ENCODE measurements at places on chromosomes 7 and 10.

GRCh38 chr10:63409465-63410027, 56.2 kb downstream of the JMJD1C start:
- DNase-seq = no peak

DNA sequence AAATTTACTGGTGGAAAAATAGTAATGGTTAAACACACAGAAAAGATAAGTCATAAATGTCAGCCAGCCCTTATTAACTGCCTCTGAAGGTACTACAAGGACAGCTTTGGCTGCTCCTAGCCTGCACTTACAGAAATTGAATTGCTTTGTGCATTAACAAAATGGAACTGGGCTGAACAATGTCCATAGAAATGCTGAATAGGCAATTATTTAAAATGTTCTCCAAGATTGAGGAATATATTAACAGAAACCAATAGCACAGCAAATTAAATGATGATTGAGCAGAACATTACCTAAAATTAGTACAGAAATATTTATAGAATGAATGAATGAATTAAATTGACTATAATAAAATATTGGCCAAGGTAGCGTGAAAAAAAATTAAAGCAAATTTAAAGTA, 42.4 kb upstream of the AGMO start:
- DNase-seq = no peak

DNA sequence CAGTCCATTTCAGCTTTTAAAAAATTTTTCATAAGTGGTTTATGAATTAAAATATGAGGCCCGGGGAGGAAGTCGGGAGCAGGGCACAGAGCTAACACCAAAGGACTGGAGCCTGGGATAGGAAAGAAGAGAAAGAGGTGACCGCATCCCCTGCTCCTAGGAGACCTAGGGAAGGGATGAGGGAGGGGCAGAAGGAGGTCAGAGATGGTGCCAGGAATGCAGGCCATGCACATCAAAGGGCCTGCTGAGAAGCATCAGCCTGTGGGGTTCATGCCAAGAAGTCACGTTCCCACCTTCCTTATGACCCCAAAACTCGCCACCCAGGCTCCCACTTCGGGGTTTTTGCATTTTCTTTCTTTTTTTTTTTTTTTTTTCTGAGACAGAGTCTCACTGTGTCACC, 14.7 kb upstream of the TOMM7 start:
- no peak for DNase-seq

GRCh38 chr7:150451097-150451793, 815 bp downstream of the GIMAP8 start:
- no peak for DNase-seq

GRCh38 chr7:79923953-79924352, 210.7 kb upstream of the GNAI1 start:
- no peak for DNase-seq

All from NCI-H2107 (cell line).